ENCODE measurements at places on chromosomes 5 and 9. TPM values are rescaled to one million over a fixed set of nuclear protein-coding genes. Genes with fewer than 3 reads are reported as not detected.

The ADAMTS6 gene
- total RNA-seq: 62.3 TPM

The TAF11L2 gene
- total RNA-seq: not detected

The PCDHGA10 gene
- 21.4 TPM for total RNA-seq

The RGS7BP gene
- 16.2 TPM for total RNA-seq

The ANKRD34B gene
- 0.27 TPM for total RNA-seq

The CTSV gene
- total RNA-seq: 1.3 TPM

The SHROOM1 gene
- total RNA-seq: 2.4 TPM

The TAL2 gene
- 2.4 TPM for total RNA-seq

The MYMK gene
- total RNA-seq: not detected

The OR13C5 gene
- 0.45 TPM for total RNA-seq

The TXNDC8 gene
- not detected for total RNA-seq

The MLANA gene
- total RNA-seq: not detected

The DMRT2 gene
- total RNA-seq: 0.45 TPM

The MIER3 gene
- total RNA-seq: 33.3 TPM

The NR2F1-AS1 gene
- 70.1 TPM for total RNA-seq

GRCh38 chr5:107149243-107150005, 521.3 kb downstream of the EFNA5 start:
- DNase-seq: no peak

- DNase-seq: no peak
Observed at GRCh38 chr5:81288021-81288433, 13.4 kb upstream of the ZCCHC9 start.

DNA sequence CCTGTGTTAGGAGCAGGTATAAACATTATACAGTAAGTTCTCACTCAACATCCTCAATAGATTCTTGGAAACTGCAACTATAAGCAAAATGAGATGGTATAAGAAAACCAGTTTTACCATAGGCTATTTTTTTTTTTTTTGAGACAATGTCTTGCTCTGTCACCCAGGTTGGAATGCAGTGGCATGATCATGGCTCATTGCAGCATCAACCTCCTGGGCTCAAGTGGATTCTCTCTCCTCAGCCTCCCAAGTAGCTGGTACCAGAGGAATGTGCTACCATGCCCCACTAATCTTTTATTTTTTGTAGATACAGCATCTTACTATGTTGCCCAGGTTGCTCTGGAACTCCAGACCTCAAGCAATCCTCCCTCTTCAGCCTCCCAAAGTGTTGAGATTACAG, 50.1 kb upstream of the ADRB2 start:
- no peak for DNase-seq

DNA sequence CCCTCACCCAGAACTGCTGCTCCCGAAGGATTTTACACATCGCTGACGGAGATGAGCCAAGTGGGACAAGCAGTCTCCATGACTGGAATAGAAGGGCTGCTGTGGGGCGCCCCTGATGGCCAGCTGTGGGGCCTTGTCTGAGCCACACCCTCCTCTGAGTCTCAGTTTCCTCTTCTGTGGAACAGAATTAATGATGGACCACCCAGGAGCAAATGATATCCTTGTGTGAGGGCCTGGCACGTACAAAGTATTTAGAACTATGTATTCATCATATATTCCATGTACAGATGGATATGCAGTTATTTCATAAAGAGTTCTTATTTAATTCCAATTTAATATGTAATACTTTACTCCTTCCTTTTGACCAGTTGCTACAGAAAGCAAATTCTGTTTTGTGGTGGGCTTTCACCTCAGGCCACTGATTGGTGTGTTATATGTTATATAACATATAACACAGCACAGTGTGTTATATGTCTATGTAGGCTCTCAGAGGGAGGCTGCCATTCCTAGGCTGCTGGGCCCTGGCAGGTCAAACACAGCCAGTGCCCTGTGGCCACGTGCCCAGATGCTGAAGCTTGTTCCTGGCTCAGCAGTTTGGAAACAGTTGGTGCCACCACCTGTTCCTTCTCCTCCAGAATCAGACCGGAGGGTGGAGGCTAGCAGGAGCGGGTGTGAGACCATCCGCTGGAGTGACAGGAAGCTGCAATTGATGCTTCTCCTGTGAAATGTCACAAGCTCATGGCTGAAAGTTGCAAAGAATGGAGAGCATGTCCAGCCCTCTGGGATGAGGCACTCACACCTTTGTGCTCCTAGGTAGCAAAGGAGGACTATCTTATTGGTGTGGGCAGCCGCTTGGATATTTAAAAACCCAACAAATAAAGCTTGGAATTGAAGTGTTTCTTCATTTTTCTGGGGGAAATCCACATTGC, 4.4 kb upstream of the FGD3 start:
- DNase-seq: peak; percentile 36

- DNase-seq: no peak
Observed at GRCh38 chr5:124963236-124963919, 216.9 kb upstream of the ZNF608 start.

GRCh38 chr5:111367115-111367514, 142.9 kb downstream of the CAMK4 start:
- DNase-seq: no peak

- no peak for DNase-seq
Observed at GRCh38 chr5:151601391-151601790, 10.3 kb upstream of the FAT2 start.

GRCh38 chr9:133359399-133360175, 3.2 kb downstream of the SURF2 start:
- peak; percentile 82 for DNase-seq

DNA sequence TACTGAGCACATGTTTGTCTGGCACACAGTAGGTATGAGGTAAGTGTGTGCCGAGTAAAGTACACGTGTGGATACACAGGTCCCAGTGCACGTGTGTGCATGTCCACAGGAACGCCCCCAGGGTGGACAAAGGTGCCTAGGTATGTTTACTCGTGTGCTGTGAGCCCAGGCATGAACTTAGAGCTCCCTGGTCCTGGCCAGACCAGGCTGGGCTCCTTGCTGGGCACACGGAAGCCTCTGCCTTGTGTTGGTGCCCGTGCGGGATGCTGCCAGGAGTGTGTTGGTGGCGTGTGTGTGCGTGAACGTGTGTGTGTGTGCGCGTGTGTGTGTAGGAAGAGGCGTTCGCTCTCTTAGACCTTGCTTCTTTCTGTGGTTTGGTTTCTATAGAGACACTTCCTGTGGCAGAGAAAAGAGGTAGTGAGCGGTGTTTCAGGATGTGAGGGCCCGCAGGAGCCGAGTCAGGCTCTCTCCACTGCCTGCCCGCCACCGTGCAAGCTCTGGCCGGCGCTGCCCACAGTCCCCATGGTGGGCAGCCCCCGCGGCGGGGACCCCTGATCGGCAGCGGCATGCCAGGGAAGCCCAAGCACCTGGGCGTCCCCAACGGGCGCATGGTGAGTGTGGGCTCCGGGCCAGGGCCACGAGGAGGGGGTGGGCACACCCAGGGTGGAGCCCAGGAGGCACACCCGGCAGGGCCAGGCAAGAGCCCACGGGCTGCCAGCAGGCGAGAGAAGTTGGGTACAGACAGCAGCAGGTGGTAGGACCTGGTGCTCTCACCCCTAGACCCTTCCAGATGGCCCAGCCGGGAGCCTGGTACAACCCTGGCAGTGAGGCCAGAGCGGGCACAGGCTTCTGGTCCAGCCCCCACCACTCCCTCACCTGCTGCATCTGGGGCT, at the start of gene RGS14:
TSS of gene RGS14 (plus strand) at position 466 of the 893 bp plus-strand sequence. CDS start at position 567, 101 bp downstream.
- DNase-seq: no peak

DNA sequence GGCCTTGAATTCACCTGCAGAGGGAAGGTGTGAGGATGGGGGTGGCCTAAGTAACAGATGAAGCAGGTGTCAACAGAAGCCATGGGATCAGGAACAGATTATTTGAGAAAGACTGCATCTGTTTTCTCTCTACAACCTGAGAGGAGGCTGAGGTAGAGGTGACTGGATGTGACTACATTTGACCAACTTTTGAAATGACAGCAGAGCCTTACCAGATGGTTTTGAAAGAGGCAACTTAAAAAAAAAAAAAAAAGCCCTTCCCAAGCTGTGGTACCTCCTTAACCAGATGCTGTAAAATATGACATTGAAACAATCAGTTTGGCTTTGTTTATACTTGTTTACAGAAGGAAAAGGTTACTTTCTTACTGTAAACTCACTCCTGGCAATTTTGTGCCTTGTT, 108.6 kb downstream of the TRIO start:
- no peak for DNase-seq

- DNase-seq: no peak
Observed at GRCh38 chr5:141753971-141754713, 72.1 kb upstream of the ARAP3 start.

- no peak for DNase-seq
Observed at GRCh38 chr5:2754581-2755075, 3.2 kb upstream of the IRX2 start.

- no peak for DNase-seq
Observed at GRCh38 chr5:87113861-87114260, 153.8 kb upstream of the RASA1 start.
